ENCODE measurements at places on chromosomes 13 and 19.

GRCh38 chr19:38003438-38004185 lies 96.6 kb downstream of the SIPA1L3 start:
- peak; percentile 78 for DNase-seq

- no peak for DNase-seq
Observed at GRCh38 chr19:1904860-1905109, 414 bp upstream of the ADAT3 start.

DNA sequence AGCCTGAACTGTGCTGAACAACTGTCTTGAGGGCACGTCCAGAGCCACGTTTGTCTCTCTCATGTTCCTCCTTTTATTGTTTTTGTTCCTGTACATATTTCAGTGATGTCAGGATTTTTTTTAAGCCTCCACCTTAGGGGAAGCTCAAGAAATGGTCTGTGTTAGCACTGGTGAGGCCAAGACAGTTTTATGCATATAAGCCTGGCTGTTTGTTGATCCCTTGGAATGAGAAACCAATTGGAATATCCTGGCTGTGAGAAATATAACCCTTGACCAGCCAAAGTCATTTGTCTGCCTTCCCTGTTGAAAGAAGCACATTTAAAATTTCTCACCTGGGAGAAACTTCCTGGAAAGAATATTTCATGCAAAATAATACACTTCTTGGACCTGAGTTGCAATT lies 115.8 kb downstream of the DNAJC15 start:
- no peak for DNase-seq

DNA sequence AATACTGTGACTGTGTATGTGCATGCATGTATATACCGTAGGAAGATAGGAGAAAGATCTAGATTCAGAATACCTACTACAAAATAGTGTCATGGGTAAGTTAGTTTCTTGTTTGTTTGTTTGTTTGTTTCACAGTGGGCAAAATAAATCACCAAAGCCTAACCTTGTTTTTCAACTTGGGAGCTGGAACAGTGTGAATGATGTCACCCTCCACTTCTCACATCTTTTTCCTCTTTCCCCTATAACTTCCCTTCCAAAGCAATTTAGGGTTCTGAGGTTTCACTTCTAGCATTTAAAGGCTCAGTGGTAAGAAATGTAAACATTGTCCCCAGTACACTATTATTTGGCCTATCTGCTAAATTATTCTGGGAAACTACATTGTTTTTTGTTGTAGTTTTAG lies 5.4 kb downstream of the KCTD4 start:
- no peak for DNase-seq

DNA sequence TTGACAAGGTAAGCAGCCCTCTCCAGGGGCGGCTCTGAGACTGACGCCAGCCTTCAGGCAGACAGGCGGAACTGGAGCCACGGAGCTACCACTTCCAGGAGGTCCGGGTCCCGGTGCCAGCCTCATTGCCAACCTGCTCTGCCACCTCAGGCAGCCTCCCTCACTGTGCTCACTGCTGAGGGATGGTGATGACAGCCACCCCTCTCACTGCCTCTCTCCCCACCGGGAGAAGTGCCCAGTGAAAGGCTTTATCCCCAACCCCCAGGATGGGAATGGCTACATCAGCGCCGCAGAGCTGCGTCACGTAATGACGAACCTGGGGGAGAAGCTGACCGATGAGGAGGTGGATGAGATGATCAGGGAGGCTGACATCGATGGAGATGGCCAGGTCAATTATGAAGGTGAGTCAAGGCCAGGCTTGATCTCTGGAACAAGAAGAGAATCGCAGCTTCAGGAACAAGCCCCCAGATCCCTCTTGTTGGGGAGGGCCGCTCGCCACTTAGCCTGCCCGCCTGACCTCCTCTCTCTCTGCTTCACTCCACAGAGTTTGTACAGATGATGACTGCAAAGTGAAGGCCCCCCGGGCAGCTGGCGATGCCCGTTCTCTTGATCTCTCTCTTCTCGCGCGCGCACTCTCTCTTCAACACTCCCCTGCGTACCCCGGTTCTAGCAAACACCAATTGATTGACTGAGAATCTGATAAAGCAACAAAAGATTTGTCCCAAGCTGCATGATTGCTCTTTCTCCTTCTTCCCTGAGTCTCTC lies 7.6 kb downstream of the CALM3 start:
- DNase-seq, result peak; percentile 40

- DNase-seq, result peak; percentile 38
Observed at GRCh38 chr19:17861542-17862402, 2.1 kb downstream of the RPL18A start.

DNA sequence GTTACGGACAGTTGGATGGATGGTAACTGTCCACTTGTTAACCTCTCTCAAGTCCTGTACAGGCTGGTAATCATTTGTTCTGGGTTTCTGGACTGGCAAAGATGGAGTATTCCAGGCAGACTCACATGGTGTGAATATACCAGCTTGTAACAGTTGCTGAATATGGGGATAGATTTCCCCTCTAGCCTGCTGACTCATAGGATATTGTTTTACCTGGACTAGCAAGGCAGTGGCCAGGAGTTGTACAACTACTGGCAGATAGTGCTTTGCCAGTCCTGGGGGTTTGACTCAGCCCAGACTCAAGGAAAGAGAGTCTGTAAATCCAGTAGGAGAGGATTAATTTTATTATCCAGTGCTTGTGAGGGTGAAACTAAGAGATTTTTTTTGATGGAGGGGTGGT lies 74.0 kb downstream of the ZNF100 start:
- no peak for DNase-seq

DNA sequence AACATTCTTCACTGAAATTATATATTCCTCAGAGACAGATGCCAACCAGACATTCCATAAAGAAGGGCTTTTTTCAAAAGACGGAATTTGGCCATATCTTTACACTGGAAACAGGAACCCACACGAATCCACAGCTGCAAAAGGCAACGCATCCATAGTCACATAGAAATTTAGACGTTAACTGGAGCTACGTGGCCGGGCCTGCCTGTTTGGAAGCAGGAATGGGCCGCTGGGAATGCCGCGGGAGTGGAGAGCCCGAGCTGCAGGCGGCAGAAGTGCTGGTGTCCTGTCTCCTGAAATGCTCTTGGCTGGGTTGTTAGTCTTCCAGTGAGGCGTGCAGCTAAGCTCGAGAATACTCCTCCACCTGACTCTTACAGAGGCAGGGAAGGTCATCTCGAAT lies 122.2 kb downstream of the KL start:
- no peak for DNase-seq

DNA sequence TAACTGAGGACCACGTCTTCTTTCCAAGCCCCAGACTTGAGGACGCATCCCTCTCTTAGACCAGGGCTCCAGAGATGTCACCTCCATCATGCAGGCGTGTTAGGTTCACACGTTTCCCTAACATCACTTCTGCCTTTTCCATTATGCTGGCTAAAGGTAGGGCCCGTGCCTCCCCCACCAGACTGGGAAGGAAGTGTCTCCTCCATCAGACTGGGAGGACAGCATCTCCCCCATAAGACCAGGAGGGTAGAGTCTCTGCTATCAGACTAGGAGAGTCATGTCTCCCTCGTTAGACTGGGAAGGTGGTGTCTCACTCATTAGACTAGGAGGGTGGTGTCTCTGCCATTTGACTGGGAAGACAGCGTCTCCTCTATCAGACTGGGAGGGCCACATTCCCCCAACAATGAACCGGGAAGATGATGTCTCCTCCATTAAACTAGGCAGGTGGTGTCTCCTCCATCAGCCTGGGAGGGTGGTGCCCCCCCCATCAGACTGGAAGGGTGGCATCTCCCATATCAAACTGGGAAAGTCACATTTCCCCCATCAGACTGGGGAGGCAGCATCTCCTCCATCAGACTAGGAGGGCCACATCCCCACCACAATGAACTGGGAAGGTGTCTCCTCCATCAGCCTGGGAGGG lies 18.1 kb upstream of the SPC24 start:
- no peak for DNase-seq

DNA sequence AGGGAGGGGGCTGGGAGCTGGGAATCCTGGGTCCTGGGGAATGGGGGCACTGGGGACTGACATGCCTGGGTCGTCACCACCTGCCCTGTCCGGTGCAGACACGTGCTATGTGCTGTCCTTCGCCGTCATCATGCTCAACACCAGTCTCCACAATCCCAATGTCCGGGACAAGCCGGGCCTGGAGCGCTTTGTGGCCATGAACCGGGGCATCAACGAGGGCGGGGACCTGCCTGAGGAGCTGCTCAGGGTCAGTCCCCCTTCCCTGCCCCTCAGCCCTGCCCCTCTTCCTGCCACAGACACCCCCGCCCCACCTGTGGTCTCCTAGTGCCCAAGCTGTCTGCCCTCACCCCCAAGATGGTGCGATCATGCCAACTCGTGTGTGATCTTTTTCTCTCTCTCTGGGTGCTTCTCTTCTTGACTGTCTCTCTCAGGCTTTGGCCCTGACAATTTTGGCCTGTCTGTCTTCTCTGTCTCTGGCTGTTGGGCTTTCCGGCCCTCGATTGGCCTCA lies 5.0 kb downstream of the CYTH2 start:
- no peak for DNase-seq

- no peak for DNase-seq
Observed at GRCh38 chr19:35436477-35437405, 11.3 kb upstream of the FFAR2 start.

- no peak for DNase-seq
Observed at GRCh38 chr19:28349604-28350003, 863.3 kb downstream of the UQCRFS1 start.

DNA sequence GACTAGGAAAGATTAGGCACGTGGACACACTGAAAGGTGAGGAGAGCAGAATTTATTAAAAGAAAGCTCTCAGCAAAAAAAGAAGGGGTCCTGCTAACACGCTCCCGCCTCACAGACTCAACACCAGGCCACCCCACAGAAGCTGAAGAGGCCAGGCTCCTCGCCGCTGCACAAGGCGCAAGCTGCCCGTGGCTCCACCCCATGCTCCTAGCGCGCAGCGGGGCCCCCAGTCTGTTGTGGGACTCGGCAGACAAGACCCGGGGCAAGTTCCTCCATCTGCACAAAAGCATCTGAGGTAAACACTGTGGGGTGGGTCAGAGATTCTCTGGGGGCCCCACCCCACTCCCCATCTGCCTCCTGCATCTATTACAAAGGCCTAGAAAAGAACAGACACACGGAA lies 1462.4 kb downstream of the EFNB2 start:
- no peak for DNase-seq

GRCh38 chr13:39864221-39864620 lies 208.8 kb downstream of the COG6 start:
- no peak for DNase-seq

GRCh38 chr13:110627761-110628476 lies 12.6 kb downstream of the NAXD start:
- no peak for DNase-seq

- peak; percentile 74 for DNase-seq
Observed at GRCh38 chr19:4052114-4052992, 14.3 kb downstream of the ZBTB7A start.

DNA sequence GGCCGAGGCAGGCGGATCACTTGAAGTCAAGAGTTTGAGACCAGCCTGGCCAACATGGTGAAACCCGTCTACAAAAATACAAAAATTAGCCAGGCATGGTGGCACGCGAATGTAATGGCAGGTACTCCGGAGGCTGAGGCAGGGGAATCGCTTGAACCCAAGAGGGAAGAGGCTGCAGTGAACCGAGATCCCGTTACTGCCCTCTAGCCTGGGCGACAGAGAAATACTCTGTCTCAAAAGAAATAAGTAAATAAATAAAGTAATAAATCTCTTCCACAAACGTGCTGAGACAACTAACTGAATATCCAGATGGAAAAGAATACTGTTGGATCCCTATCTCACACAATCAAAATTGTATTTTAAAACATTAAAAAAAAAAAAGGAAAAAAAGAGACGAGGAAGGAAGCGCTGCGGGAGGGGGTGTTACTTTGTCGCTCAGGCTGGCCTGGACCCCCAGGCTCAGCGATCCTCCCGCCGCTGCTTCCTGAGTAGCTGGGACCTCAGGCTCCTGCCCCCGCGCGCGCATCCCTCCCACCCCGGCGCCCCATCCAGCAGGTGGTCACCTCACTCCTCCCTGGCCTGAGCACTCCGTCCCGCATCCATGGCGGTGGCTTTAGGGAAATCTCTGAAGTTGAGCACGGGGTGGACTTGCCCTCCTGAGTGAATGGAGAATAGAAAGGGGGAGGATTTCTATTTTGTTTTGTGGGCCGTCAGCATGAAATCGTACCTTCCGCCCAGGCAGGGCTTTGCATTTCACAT lies 628 bp upstream of the ZNF813 start:
- no peak for DNase-seq

DNA sequence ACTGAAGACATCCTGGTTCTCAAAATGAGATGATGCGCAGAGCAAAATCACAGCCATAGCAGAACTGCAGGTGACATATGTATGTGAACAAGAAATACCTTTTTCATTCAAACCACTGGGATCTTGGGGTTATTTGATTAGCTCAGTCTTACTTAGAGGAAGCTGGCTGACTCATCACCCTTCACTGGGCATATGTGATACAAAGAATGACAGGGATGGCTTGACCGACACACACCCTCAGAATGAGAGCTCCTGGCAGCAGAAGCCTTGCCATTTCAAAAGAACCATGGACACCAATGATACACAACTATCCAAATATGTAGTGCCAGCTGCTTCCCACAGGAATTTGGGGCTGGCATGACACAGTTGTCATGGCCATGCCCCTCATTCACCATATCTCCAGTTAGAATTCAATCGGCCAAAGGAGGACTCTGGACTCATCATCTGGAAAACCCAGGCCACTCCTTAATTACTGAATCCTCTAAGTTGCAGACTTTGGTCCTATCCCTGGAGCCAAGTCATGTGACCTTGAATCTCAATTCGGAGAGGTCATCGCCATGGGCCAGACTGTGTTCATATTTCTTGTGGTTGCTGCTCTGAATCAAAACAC lies 115.8 kb downstream of the KATNAL1 start:
- no peak for DNase-seq

- peak; percentile 71 for DNase-seq
Observed at GRCh38 chr19:3603121-3603811, 3.4 kb downstream of the TBXA2R start.

DNA sequence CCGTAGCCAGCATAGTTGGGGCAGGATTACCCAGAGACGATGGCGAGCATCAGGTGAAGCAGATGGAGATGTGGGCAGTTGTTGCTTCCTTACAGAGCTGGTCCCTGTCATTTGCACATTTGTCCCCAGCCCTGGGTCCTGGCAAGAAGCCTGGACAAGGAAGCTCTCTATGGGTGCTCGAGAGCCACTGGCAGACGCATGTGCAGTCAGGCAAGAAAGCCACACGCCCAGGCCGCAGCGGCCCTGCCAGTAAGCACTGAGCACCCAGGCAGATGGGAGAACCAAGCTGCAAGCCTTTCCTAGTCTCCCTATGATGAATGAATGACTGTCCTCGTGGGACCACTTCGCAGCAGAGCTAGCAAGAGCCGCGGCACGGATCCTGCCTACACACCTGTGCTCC lies 182.8 kb downstream of the FOXO1 start:
- no peak for DNase-seq

DNA sequence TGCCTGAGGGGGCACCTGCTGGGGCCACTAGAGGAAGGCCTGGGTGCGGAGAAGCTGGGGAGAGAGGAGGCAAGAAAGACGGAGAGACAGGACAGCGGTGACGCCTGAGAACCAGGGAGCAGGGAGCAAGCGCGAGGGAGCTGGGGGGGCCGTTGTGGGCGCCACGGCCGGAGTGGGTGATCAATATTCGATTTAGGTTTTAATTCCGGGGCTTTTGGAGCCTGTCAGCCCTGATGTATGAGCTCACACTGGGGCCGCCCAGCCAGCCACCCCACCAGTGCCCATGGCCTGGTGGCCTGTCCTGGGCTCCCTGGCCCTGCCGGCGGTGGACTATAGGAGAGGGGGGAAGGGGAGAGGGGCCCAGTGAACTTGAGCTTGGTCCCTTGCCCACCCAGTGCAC lies 8.7 kb upstream of the ERFL start:
- no peak for DNase-seq
